GM23248 (cell line): ENCODE measurements at places on chromosomes 12 and 14. TPM values are rescaled to one million over a fixed set of nuclear protein-coding genes. Genes with fewer than 3 reads are reported as not detected.

TAS2R13 gene
- 0.13 and 0.32 TPM in 2 replicates for total RNA-seq

WNT1 gene
- total RNA-seq: not detected in 2 replicates

LRRC9 gene
- total RNA-seq: not detected in 2 replicates

PTPRB gene
- 3.9 and 4.4 TPM in 2 replicates for total RNA-seq

SERPINA4 gene
- total RNA-seq: not detected in 2 replicates

KCNH3 gene
- not detected in 2 replicates for total RNA-seq

OR6C75 gene
- total RNA-seq: not detected in 2 replicates

RAPGEF3 gene
- total RNA-seq: 1.3 and 3.7 TPM in 2 replicates

PPP4R4 gene
- total RNA-seq: under 0.01 and 0.22 TPM in 2 replicates

TMEM63C gene
- not detected in 2 replicates for total RNA-seq

TAS2R31 gene
- total RNA-seq: 0.97 and 1.4 TPM in 2 replicates

CSAD gene
- total RNA-seq: 13.4 and 14.2 TPM in 2 replicates

CCDC175 gene
- not detected in 2 replicates for total RNA-seq

SDR9C7 gene
- total RNA-seq: not detected in 2 replicates

BDKRB2 gene
- total RNA-seq: 14.4 and 15.8 TPM in 2 replicates
